ENCODE measurements at places on chromosomes 12 and 14. TPM values are rescaled to one million over a fixed set of nuclear protein-coding genes. Genes with fewer than 3 reads are reported as not detected.

GRCh38 chr12:57616383-57617101, 5.3 kb downstream of the ARHGEF25 start:
- peak; percentile 39 for DNase-seq

GRCh38 chr14:23300687-23301223, 1.9 kb downstream of the PPP1R3E start:
- no peak for DNase-seq

DNA sequence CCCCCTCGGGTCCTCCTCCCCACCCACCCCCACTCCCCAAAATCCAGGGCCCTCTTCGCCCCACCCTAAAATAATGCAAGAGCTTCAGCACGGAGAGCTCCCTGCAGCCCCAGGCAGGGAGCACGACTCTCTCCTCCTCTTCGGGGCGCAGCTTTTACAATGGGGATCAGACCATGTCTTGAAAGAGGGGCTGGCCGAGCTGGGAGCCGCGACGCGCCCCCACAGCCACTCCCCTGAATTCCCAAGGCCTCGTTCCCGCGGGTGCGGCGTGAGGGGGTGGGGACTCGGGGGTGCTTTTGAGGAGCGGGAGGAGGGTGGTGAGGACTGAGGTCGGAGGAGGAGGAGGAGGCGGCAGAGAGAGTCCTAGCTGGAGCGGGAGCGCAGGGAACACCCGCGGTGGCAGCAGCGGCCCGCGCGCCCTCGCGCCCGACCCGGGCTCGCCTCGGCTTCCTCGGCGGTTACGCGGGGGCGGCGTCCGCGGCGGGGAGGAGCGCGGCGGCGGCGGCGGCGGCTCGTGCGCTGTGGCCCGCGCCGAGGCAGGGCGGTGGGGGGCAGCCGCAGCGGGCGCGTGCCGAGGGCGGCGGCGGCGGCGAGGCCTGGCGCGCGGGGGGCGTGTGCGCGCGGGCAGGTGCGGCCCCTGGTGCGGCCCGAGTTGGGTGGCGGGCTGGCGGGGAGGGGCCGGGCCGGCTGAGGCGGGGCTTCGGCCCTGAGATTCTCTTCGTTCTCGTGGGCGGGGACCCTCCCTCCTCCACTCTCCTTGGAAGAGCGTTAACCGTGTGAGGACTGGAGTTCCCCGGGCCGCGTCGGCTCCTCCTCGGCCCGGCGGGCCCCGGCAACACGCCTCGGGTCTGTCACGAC, at the start of gene ANKS1B:
ANKS1B (minus strand) TSS at position 666 of the 858 bp plus-strand sequence. CDS start 699 bp downstream, outside the sequence.
- peak; percentile 24 for DNase-seq

DNA sequence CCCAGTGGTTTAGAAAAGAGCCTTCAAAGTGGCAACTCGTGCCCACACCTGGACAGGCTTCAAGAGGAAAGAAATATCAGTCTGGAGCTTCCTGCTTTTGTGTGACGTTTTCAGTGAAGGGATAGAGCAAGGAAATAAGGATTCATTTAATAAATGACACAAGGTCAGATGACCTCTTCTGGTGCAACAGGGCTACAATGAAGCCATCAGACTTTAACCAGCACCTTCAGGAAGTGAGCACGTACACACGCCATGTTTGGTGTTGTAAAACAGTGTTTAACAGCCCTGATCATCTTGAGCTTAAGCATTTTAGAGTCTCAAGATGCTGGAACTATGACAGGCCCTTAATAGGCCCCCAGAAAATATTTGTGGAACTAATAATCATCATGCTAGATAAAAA, 59.1 kb downstream of the CCDC60 start:
- no peak for DNase-seq

PTCSC3 gene
- total RNA-seq: not detected

TMEM19 gene
- 49.7 TPM for total RNA-seq
